ENCODE measurements at places on chromosomes 3 and 15.

GRCh38 chr15:34360298-34360697, 6.7 kb downstream of the LPCAT4 start:
- H3K4me1 ChIP-seq = peaks cover 5% of the 10 kb centered on the region
- no peaks in the 10 kb centered on the region for H3K27me3 ChIP-seq
- H3K4me3 ChIP-seq = no peak overlapping the region
- peaks cover 3% of the 10 kb centered on the region for H3K36me3 ChIP-seq
- H3K27ac ChIP-seq = no peak overlapping the region

- no peaks in the 10 kb centered on the region for H3K36me3 ChIP-seq
- H3K4me3 ChIP-seq = no peak overlapping the region
- no peaks in the 10 kb centered on the region for H3K27me3 ChIP-seq
- H3K27ac ChIP-seq = no peak overlapping the region
- no peak for DNase-seq
- no peaks in the 10 kb centered on the region for H3K4me1 ChIP-seq
These were observed 257.3 kb upstream of the CTDSPL start for GRCh38 chr3:37604336-37604833.

GRCh38 chr3:130820976-130821375, 72.9 kb upstream of the ATP2C1 start:
- DNase-seq = no peak
- no peak overlapping the region for H3K4me3 ChIP-seq
- H3K27me3 ChIP-seq = no peaks in the 10 kb centered on the region
- H3K27ac ChIP-seq = no peak overlapping the region
- no peaks in the 10 kb centered on the region for H3K36me3 ChIP-seq
- no peaks in the 10 kb centered on the region for H3K4me1 ChIP-seq

- no peaks in the 10 kb centered on the region for H3K27me3 ChIP-seq
- no peaks in the 10 kb centered on the region for H3K4me1 ChIP-seq
- H3K4me3 ChIP-seq = no peak overlapping the region
- no peaks in the 10 kb centered on the region for H3K36me3 ChIP-seq
- H3K27ac ChIP-seq = no peak overlapping the region
These were observed 995.3 kb downstream of the ROBO2 start for GRCh38 chr3:78035131-78035641.

DNA sequence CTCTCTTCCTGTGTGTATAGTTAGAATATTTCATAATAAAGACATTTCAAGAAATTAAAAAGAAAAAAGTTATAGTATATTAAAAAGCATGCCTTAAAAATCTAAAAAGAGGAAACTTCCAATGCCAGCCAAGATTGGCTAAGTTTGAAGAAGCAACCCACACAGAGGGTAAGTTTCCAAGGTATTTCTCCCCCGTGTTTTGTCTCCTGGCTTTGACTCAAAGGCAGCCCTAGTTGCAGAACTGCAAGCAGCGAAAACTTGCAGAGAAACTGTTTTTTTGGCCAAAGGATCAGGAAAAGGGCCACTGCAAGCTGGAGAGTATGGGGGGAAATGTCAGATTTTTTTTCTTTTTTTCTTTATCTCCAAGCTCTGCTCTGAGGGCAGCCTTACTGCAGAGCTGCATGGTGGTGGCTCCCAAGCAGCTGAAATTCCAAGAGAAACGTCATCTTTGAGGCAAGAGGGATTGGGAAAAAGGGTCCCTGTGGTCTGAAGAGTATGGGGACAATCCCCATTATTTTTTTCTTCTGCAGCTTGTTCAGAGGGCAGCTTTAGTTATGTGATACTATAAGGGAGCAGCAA, 23.0 kb downstream of the HACL1 start:
- H3K4me3 ChIP-seq = no peak overlapping the region
- no peak for DNase-seq
- H3K4me1 ChIP-seq = peaks cover 11% of the 10 kb centered on the region
- peaks cover 29% of the 10 kb centered on the region for H3K36me3 ChIP-seq

DNA sequence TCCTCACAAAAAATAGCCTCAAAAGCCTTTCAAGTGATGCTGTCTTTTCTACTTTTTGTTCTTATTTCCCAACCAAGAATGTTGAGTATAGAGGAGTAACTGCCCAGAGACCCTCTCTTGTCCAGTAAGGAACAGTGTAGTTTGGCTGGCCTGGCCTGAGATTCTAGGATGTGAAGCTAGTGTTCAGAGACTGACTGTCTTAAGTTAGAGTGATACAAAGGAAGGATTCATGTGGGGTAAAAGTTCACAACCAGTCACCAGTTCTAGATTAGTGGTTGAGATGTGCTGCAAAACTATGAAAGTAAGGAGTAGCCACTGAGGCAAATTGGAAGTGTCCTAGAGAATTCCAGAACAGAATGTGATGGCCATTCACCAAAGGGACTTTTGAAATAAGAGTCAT, 49.1 kb downstream of the RSRC1 start:
- no peak overlapping the region for H3K4me3 ChIP-seq
- H3K36me3 ChIP-seq = peaks cover 9% of the 10 kb centered on the region
- H3K27me3 ChIP-seq = no peaks in the 10 kb centered on the region
- DNase-seq = no peak
- no peak overlapping the region for H3K27ac ChIP-seq
- H3K4me1 ChIP-seq = peaks cover 9% of the 10 kb centered on the region

DNA sequence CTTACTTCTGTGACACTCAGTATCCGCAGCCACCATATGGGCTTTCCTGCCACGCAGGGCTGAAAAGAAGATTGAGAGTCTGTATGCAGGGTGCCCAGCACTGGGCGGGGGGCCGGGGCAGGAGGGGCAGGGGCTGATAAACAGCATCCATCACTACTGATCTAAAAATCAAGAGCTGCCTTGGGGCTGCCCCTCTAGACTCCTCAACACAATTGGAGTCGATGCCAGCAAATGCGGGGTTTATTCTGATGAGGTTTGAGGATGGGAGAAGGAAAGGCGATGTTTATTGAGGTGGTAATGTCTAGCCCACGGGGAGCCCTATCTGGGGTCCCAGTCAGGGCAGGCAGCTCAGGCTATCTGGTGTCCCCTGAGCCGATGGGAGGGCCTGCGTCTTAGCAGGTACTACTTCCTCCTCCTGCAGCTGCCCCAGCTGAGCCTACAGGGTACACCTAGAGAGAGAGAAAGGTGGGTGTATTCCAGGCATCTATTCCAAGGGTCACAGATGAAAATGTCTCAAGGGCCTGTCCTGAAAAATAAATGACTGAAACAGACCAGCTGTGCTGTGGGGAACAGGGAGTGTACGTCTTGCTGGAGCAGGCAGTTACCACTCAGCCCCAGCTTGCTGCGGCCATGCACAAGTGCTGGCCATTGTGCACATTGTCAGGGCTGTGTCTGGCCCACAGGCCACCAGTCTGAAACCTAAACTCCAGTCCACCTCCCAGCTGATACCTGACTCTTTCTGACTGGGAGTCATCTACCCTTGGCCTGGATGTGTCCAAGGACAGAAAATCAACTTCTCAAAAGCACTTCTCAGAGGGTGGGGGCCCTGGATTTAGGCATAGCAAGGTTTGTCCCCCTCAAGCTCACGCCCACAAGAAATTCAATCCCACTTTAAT, 19.5 kb downstream of the ISG20 start:
- peaks cover under 1% of the 10 kb centered on the region for H3K36me3 ChIP-seq
- peak overlapping the region; percentile 94 for H3K27ac ChIP-seq
- no peak for DNase-seq
- peaks cover 73% of the 10 kb centered on the region for H3K4me1 ChIP-seq
- no peaks in the 10 kb centered on the region for H3K27me3 ChIP-seq

- H3K4me1 ChIP-seq = peaks cover 4% of the 10 kb centered on the region
- H3K27ac ChIP-seq = no peak overlapping the region
- no peak for DNase-seq
- H3K4me3 ChIP-seq = no peak overlapping the region
These were observed 19.1 kb downstream of the TSEN2 start for GRCh38 chr3:12503126-12503957.

- H3K4me3 ChIP-seq = no peak overlapping the region
- no peaks in the 10 kb centered on the region for H3K36me3 ChIP-seq
- no peaks in the 10 kb centered on the region for H3K4me1 ChIP-seq
- no peak overlapping the region for H3K27ac ChIP-seq
- peaks cover 58% of the 10 kb centered on the region for H3K27me3 ChIP-seq
- no peak for DNase-seq
These were observed 5.9 kb upstream of the TMEM108 start for GRCh38 chr3:133032301-133032700.

GRCh38 chr3:128094295-128095151, 29.1 kb downstream of the RUVBL1 start:
- H3K36me3 ChIP-seq = peaks cover 21% of the 10 kb centered on the region
- peak overlapping the region; percentile 1 for H3K4me3 ChIP-seq
- DNase-seq = no peak
- no peaks in the 10 kb centered on the region for H3K4me1 ChIP-seq
- no peak overlapping the region for H3K27ac ChIP-seq
- no peaks in the 10 kb centered on the region for H3K27me3 ChIP-seq

DNA sequence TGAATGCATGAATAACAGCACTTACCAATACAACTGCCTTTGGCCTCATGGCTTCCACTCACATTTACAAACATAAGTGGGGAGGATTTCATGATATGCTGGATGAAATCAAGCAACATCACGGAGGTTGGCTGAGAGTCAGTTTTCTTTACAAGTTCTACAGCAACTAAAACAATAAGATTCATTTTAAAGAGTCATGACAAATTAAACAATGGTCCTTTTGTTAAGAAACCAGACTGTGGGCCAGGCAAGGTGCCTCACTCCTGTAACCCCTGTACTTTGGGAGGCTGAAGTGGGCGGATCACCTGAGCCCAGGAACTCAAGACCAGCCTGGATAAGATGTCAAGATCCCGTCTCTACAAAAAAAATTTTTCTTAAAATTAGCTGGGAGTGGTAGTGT, 12.4 kb downstream of the ATR start:
- H3K36me3 ChIP-seq = peaks cover 10% of the 10 kb centered on the region
- H3K27ac ChIP-seq = no peak overlapping the region
- DNase-seq = no peak
- no peak overlapping the region for H3K4me3 ChIP-seq

- no peak overlapping the region for H3K4me3 ChIP-seq
- no peaks in the 10 kb centered on the region for H3K27me3 ChIP-seq
- no peaks in the 10 kb centered on the region for H3K4me1 ChIP-seq
- no peak overlapping the region for H3K27ac ChIP-seq
- peaks cover 14% of the 10 kb centered on the region for H3K36me3 ChIP-seq
- DNase-seq = no peak
These were observed 79.6 kb downstream of the CDIN1 start for GRCh38 chr15:36658898-36659639.
